ENCODE measurements at places on chromosomes 7 and 10.

GRCh38 chr10:89374713-89375141 lies 3.1 kb upstream of the IFIT1B start:
- no peak for DNase-seq

- DNase-seq, result peak; percentile 78
Observed at GRCh38 chr7:107563775-107564552, at the start of the genes COG5 and DUS4L. TSS of gene COG5 (minus strand) at chr7:107563920. CDS start at chr7:107563896, 24 bp downstream. TSS of gene DUS4L (plus strand) at chr7:107563971. CDS start at chr7:107567071, 3,100 bp downstream.

DNA sequence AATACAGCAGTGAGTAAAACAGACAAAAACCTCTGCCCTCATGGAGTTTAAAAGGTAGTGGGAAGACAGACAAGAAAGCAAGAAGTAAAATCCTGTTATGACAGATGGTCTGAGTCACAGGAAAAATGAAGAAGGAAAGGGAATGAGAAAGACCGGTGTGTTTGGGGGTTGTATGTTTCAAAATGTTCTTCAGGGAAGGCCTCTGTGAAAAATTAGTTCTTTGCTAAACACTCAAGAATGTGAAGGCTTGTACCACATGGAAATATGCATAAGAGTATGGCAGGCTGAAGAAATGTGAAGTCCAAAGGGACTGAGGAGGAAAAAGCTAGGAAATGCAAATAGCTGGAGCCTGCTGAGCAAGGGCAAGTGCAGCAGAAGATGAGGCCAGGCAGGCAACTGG lies 315.9 kb upstream of the SEMA3A start:
- DNase-seq, result peak; percentile 81

GRCh38 chr7:153934048-153934447 lies 118.2 kb upstream of the DPP6 start:
- no peak for DNase-seq

DNA sequence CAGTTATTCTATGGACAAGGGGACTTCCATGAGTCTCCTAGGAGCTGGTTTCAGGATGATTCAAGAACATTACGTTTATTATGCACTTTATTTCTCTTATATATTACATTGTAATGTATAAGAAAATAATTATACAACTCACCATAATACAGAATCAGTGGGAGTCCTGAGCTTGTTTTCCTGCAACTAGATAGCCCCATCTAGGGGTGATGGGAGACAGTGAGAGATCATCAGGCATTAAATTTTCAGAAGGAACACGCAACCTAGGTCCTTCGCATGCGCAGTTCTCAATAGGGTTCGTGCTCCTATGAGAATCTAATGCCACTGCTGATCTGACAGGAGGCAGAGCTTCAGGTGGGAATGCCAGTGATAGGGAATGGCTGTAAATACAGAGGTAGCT lies 137.9 kb downstream of the ANKRD30A start:
- no peak for DNase-seq

GRCh38 chr10:99945263-99945662 lies 64.5 kb downstream of the DNMBP start:
- DNase-seq, result peak; percentile 72

DNA sequence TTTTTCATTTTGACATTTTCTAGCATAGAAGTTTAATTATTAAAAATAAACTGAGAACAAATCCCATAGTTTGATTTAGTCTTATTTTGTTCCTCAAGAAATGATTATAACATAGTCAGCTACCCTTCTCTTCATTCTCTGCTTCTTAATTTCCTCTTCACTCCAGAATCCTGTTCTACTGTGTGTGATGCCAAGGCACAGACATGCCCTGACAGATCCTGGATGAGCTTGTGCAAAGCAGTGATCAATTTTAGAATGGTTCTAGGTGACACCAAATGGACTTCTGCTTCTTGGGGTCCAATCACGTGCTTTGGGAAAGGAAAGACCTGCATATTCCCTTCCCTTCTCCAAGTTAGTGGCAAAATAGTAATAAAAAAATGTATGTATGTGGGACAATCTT lies 665.6 kb downstream of the MAGI2 start:
- no peak for DNase-seq

DNA sequence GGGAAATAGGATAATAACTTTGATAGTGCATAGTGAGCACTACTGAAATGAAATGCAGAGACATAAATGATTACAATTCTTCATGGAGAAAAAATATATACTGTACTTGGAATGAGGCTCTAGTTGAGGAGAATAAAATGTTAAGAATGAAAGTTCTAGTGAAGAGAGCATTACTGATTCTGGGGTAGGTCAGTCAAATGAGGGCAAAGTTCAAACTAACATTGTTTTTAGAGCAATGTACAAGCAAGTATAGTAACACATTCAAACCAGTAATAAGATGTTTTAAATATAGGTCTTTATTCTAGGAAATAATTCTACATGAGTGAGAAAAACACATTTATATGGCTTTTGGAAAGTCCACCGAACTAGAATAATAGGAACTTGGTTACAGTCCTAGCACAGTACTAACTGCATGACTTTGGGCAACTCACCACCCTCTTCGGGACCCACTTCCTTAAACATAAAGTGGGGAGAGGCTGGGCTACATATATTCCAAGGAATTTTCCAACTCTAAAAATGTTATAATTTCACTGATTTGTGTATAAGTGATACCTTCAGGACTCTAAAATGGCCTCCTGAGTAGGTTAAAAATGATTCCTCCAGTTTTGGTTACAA lies 86.4 kb downstream of the CDK6 start:
- no peak for DNase-seq

DNA sequence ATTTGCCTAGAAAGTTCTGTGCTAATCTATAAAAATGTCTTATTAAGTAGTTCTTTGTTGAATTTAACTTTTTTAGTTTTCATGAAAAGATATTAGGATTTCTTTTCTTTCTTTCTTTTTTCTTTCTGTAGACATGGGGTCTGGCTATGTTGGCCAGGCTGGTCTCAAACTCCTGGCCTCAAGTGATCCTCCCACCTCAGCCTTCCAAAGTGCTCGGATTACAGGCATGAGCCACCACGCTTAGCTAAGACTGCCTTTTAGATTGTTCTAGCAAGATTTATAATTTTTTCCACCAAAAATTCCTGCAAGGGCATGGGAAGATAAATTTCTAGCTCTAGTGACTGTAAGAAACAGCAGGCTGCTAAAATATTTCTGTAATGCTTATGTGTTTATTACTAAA lies 140.5 kb downstream of the WDR37 start:
- no peak for DNase-seq

- DNase-seq, result no peak
Observed at GRCh38 chr10:22723343-22723779, 9.0 kb upstream of the PIP4K2A start.

- no peak for DNase-seq
Observed at GRCh38 chr7:25486656-25487055, 258.4 kb upstream of the NPVF start.

DNA sequence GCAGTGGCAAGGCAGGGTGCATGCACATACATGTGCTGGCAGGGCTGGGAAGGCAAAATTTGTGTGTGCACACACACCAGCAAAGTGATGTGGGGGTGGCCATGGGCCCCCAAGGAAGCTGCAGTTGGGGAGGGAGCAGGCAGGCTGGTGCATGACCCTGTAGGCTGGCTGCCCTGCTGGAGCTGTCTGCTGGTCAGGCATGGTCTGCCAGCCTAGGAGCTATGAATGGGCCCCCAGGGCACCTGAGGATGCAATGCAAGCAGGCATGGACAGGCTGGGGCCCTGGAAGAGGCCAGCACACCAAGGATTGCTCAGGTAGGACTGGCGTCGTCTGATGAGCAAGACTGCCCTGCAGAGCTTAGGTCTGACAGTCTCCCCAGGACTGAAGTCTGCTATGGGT lies 18.2 kb upstream of the PPP1R3A start:
- DNase-seq, result no peak

GRCh38 chr10:122678266-122678665 lies 21.4 kb downstream of the C10orf120 start:
- peak; percentile 0 for DNase-seq

DNA sequence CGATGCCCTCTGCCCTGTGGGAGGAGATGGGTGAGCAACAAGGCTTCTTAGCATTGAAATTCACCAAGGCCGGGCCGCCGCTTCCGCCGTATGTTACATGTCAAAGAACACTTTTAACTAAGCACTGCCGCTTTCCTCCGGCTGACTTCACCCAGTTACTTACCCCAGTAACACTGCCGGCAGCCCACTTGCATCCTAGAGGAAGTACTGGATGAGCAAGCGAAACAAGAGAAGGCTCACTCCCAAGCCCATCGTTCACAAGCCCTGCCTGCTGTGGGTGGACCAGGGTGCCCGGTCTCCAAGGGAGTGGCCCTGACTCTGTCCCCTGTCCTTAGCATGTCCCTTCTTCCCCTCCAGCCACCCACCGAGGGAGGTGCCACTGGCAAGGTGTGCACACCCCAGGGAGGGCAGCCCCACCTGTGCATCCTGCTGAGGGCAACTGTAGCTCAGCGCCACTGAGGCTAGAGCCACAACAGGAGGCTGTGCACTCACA lies 73.1 kb upstream of the EBF3 start:
- no peak for DNase-seq

- peak; percentile 99 for DNase-seq
Observed at GRCh38 chr7:102875700-102876295, 37.0 kb upstream of the LRRC17 start.

GRCh38 chr7:92133133-92133736 lies 1.0 kb downstream of the CYP51A1 start:
- DNase-seq, result no peak

DNA sequence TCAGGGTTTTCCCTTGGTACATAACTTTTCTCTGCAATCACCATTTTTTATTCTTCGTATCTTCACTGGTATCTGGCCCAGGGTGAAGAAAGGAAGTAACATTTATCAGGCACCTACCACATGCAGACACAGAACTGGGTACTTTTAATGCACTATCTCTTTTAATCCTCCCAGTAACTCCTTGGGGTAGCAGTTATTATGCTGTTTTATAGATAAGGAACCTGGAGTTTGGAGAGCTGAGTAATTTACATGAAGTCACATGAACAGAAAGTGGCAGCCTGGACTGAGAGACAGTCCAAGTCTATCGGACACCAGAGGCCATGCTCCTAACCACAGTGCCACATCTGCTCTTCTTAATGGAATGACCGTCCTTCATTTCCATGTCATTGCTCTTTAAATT lies 117.1 kb upstream of the PODXL start:
- DNase-seq, result no peak

DNA sequence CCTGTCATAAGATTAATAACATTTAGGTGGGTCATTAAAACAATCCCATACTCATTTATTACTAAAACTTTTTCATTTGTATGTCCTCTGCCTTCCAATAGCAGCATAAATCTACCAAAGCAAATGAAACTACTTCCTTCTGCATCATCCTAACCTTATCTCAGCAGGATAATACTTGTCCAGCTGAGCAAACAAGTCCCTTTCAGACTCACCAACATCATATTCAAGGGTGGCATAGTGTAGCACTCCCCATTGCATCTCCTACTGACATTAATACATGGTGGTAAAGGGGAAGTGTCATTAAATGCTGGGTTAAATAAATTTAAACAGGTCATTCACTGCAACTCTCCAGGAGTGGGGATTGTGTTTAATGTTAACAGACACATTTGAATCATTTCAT lies 3.4 kb upstream of the MINDY3 start:
- DNase-seq, result no peak

- no peak for DNase-seq
Observed at GRCh38 chr10:75449382-75450074, 18.1 kb downstream of the LRMDA start.

DNA sequence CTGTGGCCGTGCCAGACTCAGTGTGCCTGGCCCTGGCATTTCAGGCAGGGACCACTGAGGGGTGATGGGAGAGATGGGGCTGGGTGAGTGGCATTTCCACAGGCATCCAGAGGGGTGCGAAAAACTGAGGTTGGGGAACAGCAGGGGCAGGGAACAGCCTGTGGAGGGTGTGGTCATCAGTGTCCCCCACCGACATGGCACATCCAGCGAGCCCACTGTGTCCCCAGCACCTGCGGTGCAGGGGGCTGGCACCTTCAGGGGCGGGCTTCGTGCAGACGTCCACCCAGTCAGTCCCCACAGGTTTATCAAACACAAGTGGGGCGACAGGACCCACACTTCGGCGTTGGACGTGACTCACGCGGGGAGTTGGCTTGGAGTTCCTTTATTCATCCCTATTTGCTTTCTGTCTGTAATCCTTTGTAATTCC lies 14.8 kb downstream of the CUX1 start:
- DNase-seq, result no peak

DNA sequence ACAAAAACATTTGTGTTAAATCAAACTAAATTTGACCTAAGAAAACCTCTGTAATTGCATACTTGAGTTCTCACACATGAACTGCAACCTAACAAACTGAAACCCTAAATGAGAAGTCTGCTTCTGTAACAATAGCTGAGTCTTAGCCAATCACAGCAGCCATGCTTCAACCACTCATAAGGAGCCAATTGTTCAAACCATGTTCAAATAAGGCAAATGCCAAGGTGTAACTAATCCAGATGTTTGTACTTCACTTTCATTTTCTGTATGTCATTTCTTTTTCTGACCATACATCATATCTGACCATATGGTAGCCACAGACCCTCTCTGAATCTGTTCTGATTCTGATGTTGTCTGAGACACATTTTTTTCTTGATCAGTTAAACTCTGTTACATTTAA lies 47.5 kb upstream of the ANTXRL start:
- no peak for DNase-seq

GRCh38 chr7:147885869-147886268 lies 704.7 kb upstream of the C7orf33 start:
- DNase-seq, result no peak

GRCh38 chr10:72567889-72568640 lies 57.8 kb downstream of the MICU1 start:
- DNase-seq, result peak; percentile 3

DNA sequence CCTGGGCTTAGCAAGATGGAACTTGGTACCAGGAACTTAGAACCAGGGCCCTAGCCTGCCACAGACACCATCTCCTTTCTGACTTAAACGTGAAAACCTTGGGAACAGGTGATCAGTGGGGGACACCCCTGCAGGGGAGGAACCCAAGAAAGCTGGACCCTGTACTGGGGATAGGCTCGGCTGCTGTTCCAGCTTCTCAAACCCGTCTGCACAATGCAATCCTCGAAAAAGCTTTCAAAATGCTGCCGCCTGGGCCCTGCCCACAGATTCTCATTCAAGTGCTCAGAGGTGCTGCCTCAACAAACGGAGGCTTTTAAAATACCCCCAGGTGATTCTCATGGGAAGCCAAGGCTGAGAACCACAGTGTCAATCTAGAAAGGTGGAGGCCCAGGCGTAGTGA lies 169.7 kb downstream of the ARHGAP21 start:
- DNase-seq, result no peak

DNA sequence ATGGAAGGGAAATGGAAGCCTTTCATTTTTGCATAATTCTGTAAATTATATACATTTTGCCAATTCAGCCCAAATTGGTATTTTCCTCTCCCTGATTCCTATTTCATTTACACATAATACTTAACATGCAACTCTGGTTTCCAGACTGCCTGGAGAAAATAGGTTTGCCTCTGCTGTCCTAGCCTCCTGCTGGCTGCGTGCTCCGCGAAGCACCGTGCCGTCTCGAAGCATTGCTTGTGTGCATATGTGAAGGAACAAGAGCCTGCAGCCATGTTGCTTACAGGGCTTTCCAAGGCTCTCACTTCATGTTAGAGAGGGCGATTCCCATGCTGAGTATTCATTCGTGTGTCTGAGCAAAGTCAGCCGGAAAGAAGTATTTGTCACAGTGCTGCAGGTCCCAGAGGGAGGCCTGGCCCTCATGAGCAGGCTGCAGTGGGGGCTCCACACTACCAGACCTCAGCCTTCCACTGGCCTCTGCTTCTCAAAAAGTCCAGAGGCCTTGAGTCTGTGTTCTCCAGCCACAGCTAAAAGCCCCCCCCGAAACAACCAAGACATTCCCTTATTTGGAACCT lies 66.5 kb downstream of the CLRN3 start:
- DNase-seq, result no peak

- DNase-seq, result no peak
Observed at GRCh38 chr10:7834262-7834661, 16.0 kb downstream of the TAF3 start.

Data from EH (cell line).